ENCODE measurements at places on chromosomes 3 and 15. TPM values are rescaled to one million over a fixed set of nuclear protein-coding genes. Genes with fewer than 3 reads are reported as not detected.

RTP1 gene
- not detected for total RNA-seq

DAZL gene
- not detected for total RNA-seq

FGF12 gene
- total RNA-seq = 0.37 TPM

GHRL gene
- total RNA-seq = not detected

DNAJA4 gene
- total RNA-seq = not detected
